Stimulated activated CD8-positive, alpha-beta memory T cell treated with anti-CD3 and anti-CD28 coated beads, Interleukin-4, amount 100 ng/mL, for 1 hour (primary cell): ENCODE measurements at places on chromosomes 4 and X.

DNA sequence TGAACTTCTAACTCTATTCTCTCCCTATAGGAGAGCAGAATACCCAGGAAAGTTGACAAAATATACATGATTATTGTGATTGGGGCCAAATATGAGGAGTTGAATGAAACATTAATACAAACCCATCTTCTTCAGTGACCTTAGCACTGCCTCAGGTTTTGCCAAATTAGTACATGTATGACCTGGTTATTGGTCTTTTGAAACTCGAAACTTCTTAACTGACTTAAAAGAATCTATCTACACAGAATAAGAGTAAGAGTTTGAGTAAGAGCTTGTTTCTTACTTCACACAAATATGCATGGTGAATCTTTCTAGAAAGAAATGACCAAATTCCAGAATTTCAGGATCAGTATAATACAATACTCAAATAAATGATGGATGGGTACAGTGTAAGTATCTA is 213.0 kb upstream of the GK2 start:
- no peak for DNase-seq

- DNase-seq = no peak
Observed at GRCh38 chr4:4987656-4988055, 31.6 kb downstream of the CYTL1 start.

- DNase-seq = no peak
Observed at GRCh38 chr4:170988446-170988845, 824.8 kb upstream of the GALNTL6 start.

- no peak for DNase-seq
Observed at GRCh38 chr4:180491210-180491609, 1752.0 kb upstream of the TENM3 start.

GRCh38 chrX:125198546-125198945 is 121.1 kb upstream of the TEX13C start:
- no peak for DNase-seq

DNA sequence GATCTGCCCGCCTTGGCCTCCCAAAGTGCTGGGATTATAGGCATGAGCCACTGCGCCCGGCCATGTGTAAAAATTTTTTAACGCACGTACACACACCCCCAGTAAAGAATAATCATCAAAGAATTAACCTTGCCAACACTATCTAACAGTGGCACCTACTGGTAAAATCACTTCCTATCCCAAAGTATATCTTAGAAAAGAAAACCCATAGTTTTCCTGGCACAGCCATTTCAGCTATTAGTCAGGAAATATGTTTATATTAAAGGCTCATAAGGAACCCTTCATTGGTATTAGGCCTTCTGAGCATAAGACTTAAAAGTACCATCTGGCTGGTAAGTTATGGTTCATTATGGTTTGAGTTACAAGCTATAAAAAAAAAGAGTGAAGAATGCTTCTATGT is 14.1 kb downstream of the S100G start:
- DNase-seq = no peak

DNA sequence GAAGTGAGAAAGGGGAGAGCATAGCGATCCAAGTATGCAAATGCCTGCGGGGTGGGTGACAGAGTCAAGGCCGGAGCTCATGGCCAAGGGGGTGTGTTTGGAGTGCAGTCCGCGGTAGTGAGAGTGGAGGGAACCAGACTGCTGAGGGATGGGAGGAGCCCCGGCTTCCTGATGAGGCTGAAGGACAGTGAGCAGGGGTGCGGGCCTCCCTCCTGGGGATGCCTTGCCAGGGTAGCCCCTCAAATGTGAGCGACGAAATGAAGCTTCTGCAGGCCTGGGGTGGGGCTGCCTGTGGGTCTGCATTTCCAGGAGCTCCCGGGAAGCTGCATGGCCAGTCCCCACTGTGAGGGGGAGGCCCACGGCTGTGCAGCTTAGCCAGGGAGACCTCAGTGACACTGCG is 45.0 kb downstream of the PSAPL1 start:
- no peak for DNase-seq

DNA sequence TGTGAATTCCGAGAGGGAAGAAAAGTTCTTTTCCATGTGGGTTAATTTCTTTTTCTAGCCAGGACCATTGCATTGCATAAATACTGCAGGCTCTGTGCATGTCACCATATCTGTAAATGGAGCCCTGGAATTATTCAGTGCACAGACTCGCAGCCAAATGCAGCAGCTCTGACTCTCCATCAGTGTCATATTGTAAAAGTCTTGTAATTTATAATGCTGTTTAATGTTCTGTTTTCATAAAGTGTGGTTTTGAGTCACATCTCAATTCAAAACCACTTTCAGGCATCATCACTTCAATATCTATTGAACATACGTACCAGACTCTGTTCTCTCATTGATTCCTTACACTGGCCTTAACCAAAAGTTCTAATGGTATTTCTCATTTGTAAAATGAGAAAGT is 193.9 kb upstream of the RPL34 start:
- DNase-seq = no peak

- no peak for DNase-seq
Observed at GRCh38 chr4:128394778-128395177, 107.2 kb upstream of the PGRMC2 start.

GRCh38 chr4:72118017-72118416 is 86.2 kb downstream of the NPFFR2 start:
- no peak for DNase-seq

GRCh38 chr4:138611721-138612120 is 369.6 kb upstream of the SLC7A11 start:
- DNase-seq = no peak

- no peak for DNase-seq
Observed at GRCh38 chr4:99657798-99658197, at the start of gene C4orf54. Gene C4orf54 (minus strand): TSS chr4:99657828. CDS start chr4:99654648, 3,180 bp downstream.

- DNase-seq = no peak
Observed at GRCh38 chrX:119503484-119503861, 35.2 kb downstream of the SLC25A5 start.

DNA sequence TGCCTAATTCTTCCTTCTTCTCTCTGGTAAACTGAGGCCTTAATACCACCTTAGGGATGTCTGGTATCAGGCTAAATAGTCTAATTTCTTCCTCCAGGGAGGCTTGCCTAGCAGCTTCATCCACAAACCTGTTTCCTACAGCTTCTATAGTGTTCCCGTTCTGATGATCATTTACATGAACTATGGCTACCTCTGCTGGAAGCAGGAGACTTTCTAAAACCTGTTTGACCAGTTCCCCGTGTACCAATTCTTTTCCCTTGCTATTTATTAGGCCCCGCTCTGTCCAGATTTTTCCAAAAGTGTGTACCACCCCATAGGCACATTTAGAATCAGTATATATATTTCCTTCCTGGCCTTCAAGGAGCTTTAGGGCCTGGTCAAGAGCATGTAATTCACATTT is 5.8 kb upstream of the USP38 start:
- DNase-seq = no peak

DNA sequence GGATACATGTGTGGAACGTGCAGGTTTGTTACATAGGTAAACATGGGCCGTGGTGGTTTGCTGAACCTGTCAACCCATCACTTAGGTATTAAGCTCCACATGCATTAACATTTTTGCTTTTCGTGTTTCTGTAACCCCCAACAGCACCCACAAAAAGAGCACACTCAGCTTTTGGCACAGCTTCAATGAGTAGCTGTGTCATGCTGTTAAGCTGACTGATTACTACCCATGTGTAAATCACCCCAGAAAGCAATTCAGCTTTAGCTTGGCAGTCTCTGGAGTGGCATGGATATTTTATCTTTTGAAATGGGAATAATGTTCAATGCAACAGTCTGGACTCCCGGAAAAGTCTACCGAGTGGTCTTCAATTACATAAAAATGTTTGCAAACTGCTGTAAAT is 734.3 kb downstream of the STIM2 start:
- no peak for DNase-seq

GRCh38 chr4:116688536-116688935 is 396.8 kb downstream of the TRAM1L1 start:
- DNase-seq = no peak

DNA sequence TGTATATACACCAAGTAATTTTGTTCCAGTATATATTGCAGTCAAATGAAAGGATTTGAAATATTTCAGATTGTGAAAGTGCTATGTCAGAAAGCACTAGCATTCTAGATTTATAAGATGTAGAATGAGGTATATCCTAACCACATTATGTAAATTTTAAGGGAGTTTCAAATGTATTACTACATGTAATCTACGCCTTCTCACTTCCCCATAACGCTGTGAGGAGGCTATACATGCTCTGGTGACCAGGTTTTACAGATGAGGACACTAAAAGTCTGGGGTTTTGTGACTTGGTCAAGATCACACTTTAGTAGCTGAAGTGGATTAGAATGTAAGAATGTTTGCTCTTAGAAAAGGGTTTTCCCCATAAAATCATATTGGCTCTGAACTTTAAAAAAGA is 8.1 kb downstream of the ENPEP start:
- no peak for DNase-seq

DNA sequence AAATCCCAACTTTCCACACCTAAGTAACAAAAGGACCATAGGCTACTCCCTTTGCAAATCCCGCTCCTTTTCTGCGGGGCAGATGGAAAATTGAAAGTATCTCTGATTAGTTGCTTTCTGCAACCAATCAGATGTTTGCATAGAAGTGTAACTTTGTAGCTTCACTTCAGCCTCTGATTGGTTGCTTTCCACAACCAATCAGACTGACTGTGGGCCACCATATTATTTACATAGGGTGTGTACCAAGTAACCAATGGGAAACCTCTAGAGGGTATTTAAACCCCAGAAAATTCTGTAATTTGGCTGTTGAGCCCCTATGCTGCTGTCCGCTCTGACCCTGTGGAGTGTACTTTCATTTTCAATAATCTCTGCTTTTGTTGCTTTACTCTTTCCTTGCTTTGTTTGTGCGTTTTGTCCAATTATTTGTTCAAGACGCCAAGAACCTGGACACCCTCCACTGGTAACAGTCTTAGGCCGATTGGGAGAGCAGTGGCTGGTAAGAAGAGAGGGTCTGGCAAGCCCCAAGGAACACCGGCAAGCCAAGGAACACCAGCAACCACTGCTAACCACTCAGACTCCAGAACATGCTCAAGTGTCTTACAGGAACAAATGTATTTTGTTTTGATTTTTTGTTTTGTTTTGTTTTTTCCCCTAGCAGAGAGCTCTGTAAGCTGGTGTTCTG is 125.5 kb upstream of the MAP3K15 start:
- no peak for DNase-seq

DNA sequence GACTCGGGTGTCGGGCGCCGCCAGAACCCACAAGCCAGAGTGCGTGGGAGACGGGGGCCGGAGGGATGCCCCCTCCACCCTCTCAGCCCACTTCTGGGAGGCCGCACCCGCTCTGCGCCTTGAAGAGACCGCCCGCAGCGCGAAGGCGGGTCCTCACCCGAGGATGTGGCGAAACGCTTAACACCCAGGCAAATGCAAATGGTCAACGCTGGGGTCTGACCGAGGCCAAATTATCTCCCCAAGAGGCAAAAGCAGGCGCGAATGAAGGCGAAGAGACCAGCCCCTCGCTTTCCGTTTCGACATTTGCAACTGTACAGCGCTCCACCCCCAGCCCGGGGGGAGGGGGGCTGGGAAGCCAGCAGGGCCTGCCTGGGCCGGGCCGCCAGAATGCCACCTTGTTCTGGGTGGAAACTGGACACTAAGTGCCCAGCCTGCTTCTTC is 137.7 kb upstream of the ZIC3 start:
- no peak for DNase-seq

GRCh38 chrX:69258893-69259292 is 93.6 kb upstream of the PJA1 start:
- no peak for DNase-seq

DNA sequence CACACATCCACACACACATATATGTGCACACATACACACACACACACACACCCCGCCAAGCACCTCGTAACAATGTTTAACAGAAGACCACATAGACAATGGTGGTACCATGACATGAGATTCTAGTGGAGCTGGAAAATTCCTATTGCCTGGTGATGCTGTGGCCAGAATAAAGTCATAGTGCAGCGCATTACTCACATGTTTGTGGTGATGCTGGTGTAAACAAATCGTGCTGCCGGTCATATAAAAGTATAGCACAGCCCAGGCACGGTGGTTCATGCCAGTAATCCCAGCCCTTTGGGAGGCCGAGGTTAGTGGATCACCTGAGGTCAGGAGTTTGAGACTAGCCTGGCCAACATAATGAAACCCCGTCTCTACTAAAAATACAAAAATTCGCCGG is 275.2 kb downstream of the TRIML1 start:
- DNase-seq = no peak

DNA sequence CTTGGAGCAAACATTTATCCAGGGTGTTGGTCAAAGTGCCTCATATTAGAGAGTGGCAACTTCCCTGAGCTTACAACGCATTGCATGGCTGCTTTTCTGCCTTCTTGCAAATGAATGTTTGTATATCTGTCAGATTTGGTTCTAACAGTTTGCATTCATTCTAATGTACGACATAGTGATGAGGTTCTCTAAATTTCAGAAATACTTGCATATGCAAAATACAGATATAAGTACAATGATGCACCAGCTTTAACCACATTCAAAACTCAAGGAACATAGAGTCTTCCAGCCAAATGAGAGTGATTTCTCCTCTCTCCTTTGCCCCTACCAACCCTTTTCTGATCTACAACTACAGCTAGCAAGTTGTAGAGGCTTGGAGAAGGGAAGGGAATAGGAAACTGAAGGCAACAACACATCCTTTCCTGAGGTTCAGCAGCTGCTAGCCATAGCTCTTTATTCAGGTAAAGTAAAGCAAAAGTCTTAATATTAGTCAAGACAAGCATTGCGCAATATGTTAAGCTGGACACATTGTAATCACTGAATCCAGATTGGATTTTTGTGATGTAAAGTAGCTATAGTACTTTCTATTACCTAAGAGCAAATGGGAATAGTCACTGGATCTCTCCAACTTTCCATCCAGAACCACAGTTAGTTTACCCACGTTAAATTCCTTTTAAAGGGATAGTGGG is 6.3 kb downstream of the TKTL2 start:
- DNase-seq = no peak

GRCh38 chr4:57491388-57491787 is 381.2 kb upstream of the IGFBP7 start:
- DNase-seq = no peak

- no peak for DNase-seq
Observed at GRCh38 chr4:150280081-150280895, 202.0 kb downstream of the DCLK2 start.

GRCh38 chr4:52051615-52052474 is 741 bp downstream of the SPATA18 start:
- no peak for DNase-seq

GRCh38 chr4:72006586-72006985 is 25.2 kb upstream of the NPFFR2 start:
- DNase-seq = no peak

GRCh38 chr4:57401586-57401985 is 291.4 kb upstream of the IGFBP7 start:
- DNase-seq = no peak

- DNase-seq = no peak
Observed at GRCh38 chr4:182866746-182867145, 50.4 kb downstream of the DCTD start.

- no peak for DNase-seq
Observed at GRCh38 chr4:138555584-138555983, 313.4 kb upstream of the SLC7A11 start.

DNA sequence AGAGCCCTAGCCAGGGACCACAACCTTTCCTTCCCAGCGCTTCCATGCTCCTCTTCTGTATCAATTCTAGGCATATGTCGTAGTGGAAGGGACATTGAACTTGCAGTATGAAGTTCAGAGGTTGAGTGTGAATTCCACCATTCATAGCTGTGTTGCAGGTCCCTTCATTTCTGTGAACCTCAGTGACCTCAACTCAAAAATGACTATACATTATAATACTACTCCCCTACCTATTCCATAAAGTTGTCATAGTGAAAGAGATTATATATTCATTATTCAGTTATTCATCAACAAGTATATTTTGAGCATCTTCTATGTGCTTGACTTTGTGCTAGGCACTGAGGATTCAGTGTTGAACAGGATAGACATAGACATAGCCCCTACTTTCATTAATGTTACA is 28.0 kb downstream of the SH3BGRL start:
- DNase-seq = no peak
